HFFc6 (cell line): ENCODE measurements at places on chromosomes 7 and 10.
A peak's percentile ranks its signal among the peaks of the same experiment; 100 is the strongest.

- no peak for DNase-seq
Observed at GRCh38 chr10:95480901-95481491, 80.2 kb downstream of the SORBS1 start.

DNA sequence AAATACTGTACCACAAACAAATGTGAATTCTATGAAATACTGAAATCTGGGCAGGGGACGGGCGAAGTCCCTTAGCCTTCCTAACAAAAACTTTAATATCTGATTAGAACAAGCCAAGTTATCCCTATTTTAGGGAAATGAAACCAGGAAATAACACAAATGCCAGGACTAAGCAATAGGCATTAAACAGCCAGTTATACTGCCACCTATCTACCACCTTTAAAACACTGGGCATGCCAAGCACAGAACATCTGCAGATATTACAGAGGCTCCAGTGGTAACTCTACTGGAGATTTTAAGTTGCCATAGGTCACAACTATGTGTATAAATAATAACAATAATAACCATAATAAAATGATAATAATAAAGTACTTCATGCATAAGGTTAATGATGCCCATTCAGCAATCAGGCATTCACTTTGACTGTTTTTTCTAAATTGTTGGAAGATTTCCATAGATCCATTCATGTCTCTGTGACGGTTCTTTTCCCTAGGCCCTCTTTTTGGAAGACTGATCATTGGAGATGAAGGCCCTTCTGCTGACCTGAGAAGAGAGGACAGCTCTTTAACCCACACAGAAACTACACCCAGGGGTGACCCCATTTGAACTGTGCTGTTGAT lies 195.7 kb downstream of the CACNA2D1 start:
- peak; percentile 25 for DNase-seq

- DNase-seq, result no peak
Observed at GRCh38 chr7:74606909-74607510, 50.5 kb upstream of the GTF2I start.

- DNase-seq, result peak; percentile 7
Observed at GRCh38 chr7:55306331-55306730, 58.8 kb upstream of the LANCL2 start.

DNA sequence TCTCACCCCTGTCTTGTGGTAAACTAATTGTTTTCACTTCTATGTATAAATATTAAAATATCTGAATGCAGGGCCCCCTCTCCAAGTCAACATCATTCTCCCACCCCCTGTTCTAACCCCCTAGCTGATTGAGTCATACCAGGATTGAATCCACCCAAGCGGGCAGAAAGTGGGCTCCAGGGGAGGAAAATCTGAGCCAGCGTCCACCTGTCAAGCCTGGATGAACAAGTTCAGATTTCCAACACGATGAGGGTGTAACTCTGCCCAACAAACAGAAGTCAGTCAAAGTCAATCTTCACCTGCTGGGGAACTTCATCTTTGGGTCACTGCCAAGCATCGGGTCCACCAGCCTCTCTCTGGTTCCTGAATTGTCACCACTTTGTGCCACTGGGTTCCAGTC lies 162.9 kb upstream of the CELF2 start:
- DNase-seq, result no peak

- DNase-seq, result peak; percentile 40
Observed at GRCh38 chr7:112290065-112290464, 83.6 kb downstream of the ZNF277 start.

DNA sequence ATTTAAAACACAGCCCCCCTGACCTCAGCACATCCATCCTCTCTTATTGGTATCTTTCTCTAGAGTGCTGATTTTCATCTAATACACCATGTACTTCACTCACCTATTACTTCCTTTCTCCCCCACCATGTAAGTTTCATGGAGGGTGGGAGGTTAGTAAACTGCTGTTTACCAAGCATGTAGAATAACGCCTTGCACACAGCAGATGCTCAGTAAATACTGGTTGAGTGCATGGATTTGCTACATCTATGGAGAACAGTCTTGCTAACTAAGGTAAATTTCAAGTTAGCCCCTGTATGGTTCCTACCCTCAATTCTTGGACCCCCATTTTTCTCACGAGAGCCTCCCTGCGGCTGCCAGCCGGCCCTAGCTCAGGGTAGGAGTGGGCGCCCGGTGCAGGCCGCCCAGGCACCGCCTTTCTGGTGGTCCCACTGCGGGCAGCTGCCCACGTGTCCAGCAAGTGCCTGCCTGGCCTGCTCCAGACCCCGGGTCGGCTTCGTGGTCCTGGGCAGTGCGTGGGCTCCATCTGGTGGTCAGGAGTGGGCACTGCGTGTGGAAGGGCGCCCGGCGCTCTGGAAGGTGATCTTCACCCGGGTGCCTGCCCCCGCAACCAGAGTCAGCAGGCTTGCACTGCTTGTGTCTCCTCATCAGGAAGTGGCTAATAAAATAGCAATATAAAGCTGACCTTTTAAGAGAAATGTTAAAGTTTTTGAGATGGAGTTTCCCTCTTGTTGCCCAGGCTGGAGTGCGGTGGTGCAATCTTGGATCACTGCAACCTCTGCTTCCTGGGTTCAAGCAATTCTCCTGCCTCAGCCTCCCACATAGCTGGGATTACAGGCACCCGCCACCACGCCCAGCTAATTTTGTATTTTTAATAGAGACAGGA lies 63.4 kb upstream of the DNAJB6 start:
- no peak for DNase-seq

DNA sequence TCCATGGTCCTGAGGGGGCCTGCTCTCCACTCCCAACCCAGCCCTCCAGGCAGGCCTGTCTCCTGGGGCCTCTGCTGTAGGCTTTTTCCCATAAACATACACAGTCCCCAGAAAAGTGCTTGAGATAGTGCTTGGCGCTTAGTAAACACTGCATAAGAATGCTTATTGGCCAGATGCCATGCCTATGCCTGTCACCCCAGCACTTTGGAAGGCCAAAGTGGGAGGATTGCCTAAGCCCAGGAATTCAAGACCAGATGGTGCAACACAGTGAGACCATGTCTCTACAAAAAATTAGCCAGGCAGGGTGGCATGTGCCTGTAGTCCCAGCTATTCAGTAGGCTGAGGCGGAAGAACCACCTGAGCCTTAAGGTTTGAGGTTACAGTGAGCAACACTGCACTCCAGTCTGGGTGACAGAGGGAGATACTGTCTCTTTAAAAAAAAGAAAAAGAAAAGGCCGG lies 24.6 kb upstream of the ASL start:
- peak; percentile 89 for DNase-seq

GRCh38 chr10:3782451-3783315 lies 2.3 kb downstream of the KLF6 start:
- peak; percentile 93 for DNase-seq

GRCh38 chr7:129553899-129554461 lies 51.6 kb downstream of the SMKR1 start:
- peak; percentile 62 for DNase-seq

GRCh38 chr7:24668927-24669635 lies 88.2 kb downstream of the GSDME start:
- peak; percentile 47 for DNase-seq

DNA sequence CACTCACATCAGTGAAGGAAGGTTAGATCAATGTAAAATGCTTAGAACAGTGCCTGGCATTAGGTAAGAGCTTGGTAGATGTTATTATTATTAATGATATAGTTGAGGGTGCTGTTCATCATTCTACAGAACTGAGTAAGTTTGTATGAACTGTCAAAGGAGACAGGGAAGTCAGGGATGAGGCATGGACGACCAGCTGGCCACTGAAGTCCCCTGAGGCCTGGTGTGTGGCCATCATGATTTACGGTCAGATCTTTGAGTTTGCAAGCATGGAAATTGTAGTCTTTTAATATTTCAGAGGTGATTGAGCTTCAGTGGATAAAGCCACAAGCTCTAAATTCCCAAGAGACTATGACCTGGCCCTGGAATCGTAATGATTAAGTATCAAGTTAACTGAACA lies 6.9 kb downstream of the ARMC3 start:
- DNase-seq, result no peak

GRCh38 chr10:108003061-108003460 lies 838.6 kb upstream of the SORCS1 start:
- no peak for DNase-seq

DNA sequence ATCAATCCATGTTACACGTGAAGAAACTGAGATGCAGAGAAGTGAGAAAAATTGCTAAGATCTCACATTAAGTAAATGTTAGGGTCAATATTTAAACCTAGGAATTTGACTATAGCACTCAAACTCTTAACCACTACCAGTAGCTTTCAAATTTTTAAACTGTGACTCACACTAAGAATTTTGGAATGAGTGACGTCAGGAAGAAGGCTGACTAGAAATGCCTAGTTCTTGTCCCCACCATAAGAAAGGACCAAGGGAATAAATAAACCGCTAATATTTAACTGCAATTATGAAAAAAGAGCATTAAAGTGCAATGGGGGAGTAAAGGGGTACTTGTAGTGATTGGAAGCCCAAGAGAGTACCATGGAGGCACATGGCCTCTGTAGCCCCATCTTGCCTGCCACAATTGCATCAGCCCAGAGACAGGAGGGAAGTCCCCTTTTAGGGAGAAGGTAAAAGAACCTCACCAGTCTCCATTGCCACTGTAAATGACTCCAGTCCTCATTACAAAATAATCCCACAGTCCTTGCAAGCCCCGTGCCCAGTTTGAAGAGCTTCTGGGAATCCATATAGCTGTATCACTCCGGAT lies 3.5 kb upstream of the AKR1B1 start:
- DNase-seq, result peak; percentile 77

DNA sequence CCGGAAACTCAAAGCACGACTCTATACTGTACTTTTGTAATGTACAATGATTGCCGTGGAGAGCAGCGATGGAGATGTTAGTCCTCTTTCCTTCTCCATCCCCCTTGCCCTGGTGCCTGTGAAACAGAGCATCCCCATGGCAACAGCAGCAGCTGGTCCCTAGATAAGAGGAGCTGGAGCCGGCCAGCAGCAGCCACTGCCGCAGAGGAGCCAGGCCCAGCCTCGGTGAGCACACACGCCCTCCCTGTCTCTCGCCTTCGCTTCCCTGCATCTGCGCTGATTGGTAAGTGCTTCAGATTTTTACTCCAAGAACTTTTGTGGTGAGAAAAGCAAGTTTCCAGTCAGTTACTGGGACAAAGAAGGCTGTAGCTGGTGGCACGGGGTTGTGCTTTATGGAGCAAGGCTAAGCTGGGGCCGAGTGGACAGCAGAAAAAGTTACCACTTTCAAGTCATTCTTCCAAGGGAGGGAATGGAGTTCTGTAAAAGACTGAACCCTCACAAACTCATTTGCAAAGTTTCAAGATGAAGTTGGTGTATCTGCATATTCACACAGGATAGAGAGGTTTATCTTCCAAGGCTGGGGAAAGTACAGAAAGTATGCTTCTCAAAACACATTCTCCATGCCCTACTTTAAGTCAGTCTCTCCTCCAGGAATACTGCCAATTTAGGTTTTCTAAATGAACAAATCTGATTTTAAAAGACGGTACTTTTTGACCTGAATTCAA lies at the start of gene PPP1R17:
Gene PPP1R17, plus strand, starts transcription at position 192 of the 725 bp plus-strand sequence. CDS start 5,227 bp downstream, outside the sequence.
- DNase-seq, result no peak

GRCh38 chr7:77331938-77332695 lies 84.0 kb downstream of the GSAP start:
- peak; percentile 81 for DNase-seq

DNA sequence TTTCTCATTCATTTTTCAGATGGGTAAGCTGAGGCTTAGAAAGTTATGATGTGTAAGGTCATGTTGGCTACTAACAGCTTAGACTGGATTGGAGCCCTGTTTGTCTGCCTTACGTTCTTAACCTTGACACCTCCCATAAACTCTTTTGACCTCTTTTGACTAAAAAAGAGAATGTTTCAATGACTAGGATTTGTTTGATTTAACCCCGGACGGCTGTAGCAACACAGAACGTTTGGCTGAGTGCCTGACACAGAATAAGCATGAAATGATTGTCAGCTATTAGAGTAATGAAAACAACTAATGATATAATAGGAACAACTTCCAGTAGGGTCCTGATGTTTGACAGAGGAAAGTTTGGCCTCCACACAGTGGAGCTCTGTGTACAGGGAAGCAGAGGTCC lies 83.3 kb upstream of the PDZD8 start:
- no peak for DNase-seq

DNA sequence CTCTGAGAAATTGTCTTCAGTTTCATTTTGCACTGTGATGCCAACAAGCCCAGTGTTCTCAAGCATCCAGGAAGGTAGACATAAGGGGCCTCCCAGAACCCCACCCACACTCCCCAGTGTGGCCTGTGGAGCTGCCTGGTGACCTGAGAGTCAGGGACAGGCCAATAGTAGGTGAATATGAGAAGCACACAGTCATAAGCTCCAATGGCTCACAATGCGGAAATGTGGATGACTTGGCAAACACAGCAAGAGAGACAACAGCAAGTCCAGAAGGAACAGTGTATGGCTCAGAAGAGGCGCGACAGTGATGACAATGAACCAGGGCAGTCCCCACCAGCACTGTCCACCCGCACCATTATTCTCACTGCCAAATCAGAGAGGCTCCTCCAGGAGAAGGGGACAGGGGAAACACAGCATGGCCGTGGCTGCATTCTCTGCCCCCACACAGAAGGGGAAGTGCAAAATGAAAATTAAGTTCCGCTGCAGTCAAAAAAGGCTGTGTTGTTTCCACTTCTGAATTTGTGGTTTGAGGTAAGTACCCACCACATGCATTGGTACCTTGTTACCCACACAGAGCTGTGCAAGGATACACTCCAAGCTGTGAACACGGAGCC lies 419.8 kb downstream of the GRID1 start:
- DNase-seq, result no peak

- DNase-seq, result no peak
Observed at GRCh38 chr7:128858380-128859231, 4.0 kb upstream of the ATP6V1F start.

DNA sequence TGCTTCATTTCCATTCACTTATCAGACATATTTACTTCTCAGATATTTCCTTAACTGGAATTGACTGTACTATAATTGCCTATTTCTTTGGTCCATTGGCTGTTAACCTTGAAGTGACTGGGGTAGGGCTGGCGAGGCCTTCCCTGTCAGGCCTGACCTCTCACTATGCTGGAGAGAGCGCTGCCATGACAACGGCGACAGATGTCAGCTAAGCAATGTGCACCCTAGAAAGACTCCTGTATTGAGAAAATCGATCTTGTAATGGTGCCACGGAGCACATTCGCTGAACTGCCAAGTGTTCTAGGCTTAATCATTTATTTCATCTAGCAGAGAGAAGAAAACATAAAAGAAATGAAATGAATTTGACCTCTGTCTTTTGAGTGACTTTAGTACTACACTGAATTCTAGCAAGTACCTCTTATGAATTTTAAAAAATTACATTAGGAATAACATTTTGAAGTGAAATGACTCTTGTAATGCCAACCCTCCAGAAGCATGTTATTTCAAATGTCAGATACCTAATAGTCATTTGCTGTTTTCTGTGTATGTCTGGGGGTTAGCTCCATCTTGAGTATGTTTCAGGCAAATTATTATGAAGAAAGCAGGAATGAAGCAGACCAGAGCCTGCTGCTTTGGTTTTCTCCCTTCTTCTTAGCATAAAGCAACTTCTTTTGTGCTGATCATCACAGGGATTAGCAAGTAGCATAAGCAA lies 148.0 kb downstream of the SNX10 start:
- no peak for DNase-seq

GRCh38 chr7:66330961-66331360 lies 125.8 kb downstream of the TPST1 start:
- no peak for DNase-seq
